ENCODE measurements at places on chromosomes 1 and 21. TPM values are rescaled to one million over a fixed set of nuclear protein-coding genes. Genes with fewer than 3 reads are reported as not detected.

Gene ADORA1
- 1.5 TPM for total RNA-seq

Gene AZIN2
- 9.4 TPM for total RNA-seq

Gene C8A
- not detected for total RNA-seq

Gene C1orf87
- not detected for total RNA-seq

Gene PAQR6
- 0.43 TPM for total RNA-seq

Gene RORC
- not detected for total RNA-seq

Gene TMPRSS3
- not detected for total RNA-seq

Gene CFAP141
- not detected for total RNA-seq

Gene EXTL2
- 20.8 TPM for total RNA-seq

All from pericardium fibroblast (primary cell).